Activated CD8-positive, alpha-beta memory T cell treated with anti-CD3 and anti-CD28 coated beads for 24 hours (primary cell): ENCODE measurements at places on chromosomes 2 and 18.

- no peak for DNase-seq
Measured at GRCh38 chr2:171238946-171239345, 78.3 kb upstream of the TLK1 start.

GRCh38 chr2:19871836-19872235 is 29.9 kb downstream of the TTC32 start:
- DNase-seq, result no peak

- no peak for DNase-seq
Measured at GRCh38 chr2:154402213-154402612, 296.3 kb upstream of the KCNJ3 start.

DNA sequence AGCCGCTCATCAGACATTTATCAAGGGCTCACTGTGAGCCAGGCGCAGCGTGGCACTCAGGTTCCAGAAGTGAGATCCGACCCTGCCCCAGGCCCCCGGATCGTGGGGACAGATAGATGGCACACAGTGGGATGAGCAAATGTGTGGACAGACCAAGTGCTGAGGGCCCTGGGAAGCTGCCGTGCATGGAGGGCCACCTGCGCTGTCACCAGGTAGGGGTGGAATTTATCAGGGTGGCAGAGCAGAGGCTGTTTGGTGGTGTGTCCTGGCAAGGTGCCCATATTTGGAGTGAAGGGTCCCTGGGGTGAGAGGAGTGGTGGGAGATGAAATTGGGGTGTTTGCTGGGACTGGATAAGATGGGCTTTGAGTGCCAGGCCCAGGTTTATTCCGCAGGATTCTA is 92.8 kb upstream of the HS6ST1 start:
- DNase-seq, result peak; percentile 21

DNA sequence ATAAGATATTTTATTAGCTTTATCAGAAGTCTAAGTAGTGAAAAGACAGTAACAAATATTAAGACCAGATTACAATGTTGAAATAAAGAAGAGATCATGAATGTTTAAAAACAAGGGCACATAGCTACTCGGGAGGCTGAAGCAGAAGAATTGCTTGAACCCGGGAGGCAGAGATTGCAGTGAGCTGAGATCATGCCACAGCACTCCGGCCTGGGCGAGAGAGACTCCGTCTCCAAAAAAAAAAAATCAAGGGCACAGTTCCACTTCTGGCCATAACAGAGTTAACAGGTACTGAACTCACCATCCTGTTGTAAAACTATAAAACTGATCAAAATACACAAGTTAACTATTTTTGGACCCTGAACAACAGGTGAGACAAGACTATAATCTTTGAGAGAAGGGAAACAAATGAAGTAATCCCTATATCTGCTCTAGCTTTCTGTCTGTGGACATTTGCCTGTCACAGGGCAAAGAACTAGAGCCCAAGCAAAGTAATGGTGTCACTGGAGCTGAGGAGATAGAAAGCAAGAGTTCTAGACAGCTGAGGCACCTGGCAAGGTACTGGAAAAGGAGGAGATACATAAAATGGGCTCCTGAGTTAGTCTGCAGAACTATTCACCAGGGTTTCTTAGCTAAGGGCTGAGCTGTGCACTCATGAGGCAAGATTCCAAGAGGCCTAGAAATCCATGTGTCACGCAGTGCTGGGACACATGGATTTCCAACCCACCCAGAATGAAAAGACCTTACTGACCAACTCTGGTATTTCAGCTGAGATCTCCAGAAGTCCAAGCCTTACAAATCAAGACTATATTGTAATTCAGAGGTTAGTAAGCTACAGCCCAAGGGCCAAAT is 15.2 kb downstream of the MMADHC start:
- no peak for DNase-seq

- DNase-seq, result no peak
Measured at GRCh38 chr18:25818505-25818904, 271.9 kb downstream of the SS18 start.

- DNase-seq, result no peak
Measured at GRCh38 chr2:76009484-76009883, 298.8 kb upstream of the GCFC2 start.

DNA sequence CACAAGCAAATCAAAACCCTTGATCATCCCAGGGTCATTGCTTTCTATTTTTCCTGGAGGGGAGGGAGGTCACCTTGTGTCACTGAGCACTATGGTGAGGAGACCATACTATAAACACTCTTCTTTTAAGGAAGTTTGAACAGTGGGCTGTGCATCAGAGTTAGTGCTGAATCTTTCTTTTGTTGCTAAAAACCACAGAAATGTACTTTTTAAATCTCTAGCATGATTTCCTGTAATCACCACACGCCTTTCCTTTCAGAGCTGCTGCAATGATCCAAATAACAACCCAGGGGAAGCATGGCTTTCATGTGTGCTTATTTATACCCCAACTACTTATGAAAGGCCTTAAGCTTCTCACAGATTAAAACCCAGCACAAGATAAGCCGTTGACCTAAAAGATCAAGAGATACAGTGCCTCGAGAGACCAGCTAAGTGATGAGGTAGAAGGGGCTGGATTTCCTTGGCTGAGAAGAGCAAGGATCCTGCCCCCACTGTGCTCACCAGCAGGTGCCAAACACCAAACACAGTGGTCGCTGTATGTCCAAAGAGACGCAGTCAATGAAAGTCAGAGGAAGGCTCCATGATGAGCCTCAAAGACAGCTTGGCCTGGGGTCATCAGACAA is 34.7 kb downstream of the TRABD2A start:
- DNase-seq, result peak; percentile 62

DNA sequence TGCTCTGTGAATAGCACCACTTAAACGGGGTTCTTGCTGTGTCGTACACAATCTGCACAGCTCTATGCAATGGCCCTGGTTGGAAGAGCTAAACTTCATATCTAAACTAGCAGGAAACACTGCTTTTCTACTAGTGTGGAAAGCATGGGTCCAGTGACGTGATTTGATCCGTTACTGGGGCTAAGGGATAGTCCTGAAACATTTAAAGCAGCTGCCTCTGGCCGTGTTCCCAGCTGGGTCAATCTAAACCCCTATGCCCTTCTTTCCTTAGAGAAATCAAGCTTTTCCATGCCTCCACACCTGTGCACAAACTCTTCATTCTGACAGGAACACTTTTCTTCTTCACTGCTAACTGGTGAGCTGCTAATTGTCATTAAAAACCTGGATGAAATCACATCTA is 5.4 kb upstream of the IGFBP5 start:
- DNase-seq, result no peak

DNA sequence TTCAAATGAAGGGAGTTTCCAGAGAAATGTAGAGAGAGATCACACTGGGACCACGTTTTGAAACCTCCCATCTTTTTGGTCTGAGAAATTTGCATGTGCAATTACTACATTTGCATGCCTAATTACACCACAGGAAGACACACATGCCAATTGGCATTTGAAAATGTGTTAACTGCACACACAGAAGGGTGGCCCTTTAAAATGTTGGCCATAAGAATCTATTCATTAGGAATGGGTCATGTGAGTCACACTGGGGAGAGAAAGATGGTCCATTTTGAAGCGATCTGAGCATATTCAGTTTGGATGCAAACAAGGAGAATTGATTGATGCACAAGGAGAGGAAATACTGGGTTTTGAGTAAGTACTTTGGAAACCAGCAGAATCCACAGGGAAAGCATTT is 1407.1 kb upstream of the ACVR2A start:
- DNase-seq, result no peak

GRCh38 chr2:27776097-27776496 is 4.6 kb downstream of the MRPL33 start:
- no peak for DNase-seq

GRCh38 chr2:150847578-150847977 is 360.1 kb upstream of the RND3 start:
- DNase-seq, result no peak

DNA sequence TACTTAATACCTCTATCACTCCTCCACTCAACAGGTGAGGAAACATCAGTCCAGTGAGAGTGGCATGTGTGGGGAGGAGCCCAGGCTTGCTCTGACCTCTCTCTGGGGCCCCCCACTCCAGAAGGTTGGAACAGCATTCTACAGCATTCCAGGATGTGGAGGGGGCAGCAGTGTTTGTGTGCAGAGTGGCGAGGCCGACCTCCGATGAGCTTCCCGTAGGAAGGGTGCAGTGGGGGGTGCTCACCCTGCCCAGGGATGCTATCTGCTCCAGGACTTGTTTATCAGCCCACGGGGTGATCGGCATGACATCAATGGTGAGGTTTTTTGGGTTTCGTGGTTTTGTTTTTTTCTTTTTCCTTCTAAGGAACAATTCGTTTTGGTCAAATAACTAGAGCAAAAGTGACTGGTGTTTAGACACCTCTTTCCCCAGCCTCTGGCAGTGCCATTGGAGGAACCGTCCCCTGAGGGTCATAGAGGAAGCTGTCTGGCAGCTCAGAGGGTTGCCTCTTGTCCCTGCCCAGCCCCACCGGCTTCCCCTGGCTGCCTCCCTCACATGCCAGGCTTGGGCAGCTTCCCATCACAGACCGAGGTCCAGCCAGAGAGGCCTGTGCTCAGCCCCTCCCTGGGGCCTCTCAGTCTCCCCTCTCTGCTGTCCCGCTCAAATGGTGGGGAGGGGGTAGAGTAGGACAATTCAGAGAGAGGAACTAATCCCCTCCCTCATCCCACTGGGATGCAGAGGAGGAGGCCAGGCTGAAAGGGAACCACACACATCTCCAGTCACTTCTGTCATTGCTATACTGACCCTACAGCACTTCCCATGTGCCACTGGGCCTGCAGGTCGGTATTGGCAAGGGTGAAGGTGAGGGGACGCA is 96.5 kb downstream of the ZFP36L2 start:
- DNase-seq, result no peak

DNA sequence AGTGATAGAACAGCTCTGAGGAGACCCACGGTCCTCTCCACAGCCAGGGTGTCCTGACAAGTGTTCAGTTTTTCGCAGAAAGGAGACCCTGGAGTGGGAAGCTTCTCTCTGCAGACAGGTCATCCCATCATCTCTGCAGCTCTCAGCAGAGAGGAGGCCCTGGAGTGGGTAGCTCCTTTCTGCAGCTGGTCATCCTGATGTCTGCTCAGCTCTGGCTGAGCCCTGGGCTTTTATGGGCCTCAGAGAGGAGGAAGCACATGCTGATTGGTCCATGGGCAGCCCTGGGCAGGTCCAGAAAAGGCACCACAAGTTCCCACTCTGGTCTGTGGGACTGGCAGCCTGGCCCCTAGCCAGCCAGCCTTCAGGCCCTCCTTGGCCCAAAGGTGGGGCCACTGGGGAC is 72.3 kb upstream of the ST3GAL5 start:
- DNase-seq, result no peak

DNA sequence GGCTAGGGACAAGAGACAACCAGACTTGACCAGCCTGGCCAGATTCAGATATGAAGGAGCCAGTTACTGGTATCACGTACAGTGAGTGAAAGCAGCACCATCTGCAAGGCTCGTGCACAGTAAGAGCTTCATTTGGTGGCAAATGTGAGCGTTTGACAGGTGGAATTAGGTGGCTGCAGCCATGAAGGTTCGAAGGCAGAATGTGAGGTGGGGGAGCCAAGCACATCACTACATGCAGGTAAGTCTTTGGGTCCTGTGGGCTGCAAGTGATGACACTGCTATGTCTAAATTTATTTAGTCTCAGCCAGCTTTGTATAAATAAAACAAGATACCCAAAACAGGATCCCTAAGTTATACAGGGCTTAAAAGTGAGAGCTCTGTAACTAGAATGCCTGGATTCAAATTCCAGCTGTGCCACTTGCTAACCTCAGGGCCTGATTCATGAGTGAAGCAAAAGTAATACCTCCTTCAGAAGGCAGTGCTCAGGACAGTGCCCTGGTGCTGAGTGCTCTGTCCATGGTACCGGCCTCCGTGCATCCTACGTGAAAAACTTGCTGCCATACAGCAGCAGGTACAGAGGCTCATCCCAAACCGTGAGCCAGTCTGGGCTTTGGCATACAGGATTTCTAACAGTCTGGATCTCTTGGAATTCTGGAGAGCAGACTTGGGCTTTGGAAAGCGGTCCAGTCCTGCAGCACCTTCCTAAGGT is 18.6 kb downstream of the DDX18 start:
- no peak for DNase-seq

- DNase-seq, result no peak
Measured at GRCh38 chr2:172677363-172677762, 58.3 kb upstream of the RAPGEF4 start.

GRCh38 chr2:152499896-152500735 is 165.1 kb downstream of the FMNL2 start:
- DNase-seq, result no peak

DNA sequence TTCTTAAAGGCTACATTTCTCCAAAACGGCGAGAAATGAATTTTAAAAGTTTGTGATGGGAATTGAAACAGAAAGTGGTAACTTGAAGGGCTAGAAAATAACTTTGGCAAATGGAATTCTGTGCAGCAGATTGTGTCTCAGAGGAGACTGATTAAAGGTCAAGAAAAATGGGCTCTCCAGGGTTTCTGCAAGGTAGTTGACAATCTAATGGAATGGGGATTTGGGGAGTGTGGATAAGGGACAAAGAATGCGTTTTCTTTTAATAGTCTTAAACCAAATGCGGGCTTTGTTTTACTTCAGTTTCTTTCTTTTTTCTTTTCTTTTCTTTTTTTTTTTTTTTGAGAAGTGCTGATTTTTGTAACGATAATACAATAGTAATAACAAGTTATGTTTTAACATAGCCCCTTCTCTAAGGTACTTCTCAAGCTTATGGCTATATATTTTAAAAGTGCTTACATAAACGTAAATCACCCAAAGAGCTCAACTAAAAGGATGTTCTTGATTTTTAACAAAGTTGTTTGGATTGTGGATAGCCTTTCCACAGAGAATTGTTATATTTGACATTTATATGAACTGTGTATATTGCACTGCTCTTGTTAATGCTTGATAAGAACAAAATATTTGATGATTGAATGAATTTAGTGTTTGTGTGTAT is 36.6 kb downstream of the CAMKMT start:
- no peak for DNase-seq

- DNase-seq, result no peak
Measured at GRCh38 chr18:35460736-35461161, 37.0 kb downstream of the INO80C start.

GRCh38 chr18:7950380-7951136 is 383.4 kb downstream of the PTPRM start:
- DNase-seq, result no peak

DNA sequence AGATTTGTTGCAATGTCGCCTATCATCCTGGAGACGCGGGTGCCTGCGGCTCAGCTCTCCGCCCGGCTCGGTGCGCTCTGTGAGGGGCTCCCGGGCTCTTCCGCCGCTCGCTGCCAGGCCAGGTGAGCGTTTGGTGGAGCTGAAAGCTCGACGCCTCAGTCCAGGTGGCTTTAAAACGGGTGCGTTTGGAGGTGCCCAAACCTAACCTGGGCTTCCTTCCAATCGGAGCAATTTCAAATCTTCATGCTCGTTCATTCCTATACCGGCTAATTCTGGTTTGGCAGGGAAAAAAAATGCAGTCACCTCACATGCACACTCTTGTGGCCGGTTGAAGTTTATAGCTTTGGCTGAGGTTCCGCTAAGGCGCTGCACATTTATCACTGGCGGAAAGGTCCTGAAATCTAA is at the start of gene SLC16A14:
SLC16A14 (minus strand) TSS at position 274 of the 405 bp plus-strand sequence. CDS start 9,572 bp downstream, outside the sequence.
- DNase-seq, result no peak

DNA sequence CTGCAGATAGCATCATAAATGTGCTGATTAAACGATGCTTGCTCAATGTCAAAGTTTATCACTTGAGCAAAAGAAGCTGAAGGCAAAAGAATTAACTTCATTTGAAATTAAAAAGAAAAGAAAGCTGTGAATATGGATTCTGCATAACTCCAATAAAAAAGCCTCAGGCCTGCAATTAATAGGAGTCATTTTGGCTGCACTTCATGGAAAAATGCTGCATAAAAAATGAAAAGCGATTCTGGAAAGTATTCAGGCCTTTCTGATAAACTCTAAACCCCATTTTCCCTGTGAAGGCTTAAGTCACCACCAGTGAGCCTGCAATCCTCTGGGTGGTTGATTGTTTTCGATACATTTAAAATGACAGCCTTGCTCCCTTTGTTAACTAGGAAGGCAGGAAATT is 1793.4 kb downstream of the SUCLG1 start:
- no peak for DNase-seq
